Bronchial epithelial cell (primary cell): ENCODE measurements at places on chromosomes 1 and 21. TPM values are rescaled to one million over a fixed set of nuclear protein-coding genes. Genes with fewer than 3 reads are reported as not detected.
A peak's percentile ranks its signal among the peaks of the same experiment; 100 is the strongest.

DNA sequence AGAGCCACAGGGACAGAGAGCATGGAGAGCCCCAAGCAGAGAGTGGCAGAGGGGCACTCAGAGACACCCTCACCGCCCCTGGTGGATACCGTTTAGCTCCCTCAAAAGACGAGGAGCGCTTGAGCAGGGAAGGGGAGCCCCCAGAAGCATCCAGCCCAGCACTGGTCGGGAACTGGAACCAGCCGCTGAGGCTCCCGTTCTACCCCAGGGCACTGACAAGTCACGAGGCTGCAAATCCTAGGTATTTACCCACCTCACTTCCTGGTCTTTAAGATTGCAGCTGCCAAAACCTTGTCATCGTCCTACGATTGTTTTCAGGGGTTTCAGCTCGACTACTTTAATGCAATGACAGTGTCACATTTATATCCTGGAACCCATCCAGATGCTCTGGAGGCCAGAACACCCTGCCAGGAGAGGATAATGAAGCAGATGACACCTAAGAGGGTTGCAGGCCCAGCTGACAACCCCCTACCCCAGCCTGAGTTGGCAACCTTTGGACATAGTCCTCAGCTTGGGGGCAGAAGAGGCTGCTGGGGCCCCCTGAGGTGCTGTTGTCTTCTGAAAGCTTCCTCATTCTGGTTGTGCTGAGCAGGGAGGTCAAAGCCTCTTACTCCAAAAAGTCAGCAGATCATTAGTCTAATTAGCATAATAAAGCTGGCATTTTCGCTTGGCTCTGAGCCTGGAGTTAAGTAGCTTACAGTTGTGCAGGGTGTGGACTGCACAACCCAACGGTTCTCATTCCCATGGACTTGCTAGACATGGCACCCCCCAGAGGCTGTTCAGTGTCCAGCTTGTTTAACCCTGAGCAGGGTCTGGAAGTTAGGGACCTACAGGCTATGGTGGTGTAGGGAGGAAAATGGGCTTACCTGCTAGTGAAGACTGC, 20.6 kb upstream of the BACE2 start:
- DNase-seq: no peak

DNA sequence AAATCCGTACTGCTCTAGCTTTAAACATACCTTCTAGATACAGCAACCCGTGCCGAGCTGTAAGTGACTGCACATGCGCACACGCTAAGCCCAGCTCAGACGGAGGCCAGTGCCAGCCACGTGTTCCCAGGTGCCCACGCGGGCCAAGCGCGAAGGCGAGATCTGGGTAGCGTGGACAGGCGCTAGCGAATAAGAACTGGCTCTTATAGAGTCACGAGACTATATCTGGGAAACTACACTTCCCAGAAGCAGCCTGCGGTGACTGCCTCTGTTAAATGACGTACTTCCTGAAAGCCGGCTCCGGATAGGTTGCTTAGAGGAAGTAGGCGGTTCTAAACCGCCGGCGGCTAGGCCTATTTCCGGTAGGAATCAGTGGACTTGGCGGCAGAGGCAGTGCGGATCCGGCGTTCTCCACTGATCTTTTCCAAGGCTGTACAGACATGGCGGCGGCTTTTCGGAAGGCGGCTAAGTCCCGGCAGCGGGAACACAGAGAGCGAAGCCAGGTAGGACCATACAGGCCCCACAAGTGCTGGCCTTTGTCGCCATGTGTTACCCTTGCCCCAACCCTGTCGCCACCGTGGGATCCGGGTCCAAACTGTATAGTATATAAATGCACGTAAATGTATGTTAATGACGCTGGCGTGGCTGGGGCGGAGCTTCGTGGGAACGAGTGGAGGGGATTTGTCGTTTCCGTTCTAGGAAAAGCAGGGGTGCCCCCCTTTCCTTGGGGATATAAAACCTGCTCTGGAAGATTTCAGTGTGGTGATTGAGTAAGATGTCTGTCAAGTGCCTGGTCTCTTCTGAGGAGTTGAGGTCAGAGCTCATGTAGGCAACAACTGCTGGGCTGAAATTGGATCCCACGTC, at the start of gene UTP11:
TSS of gene UTP11 (plus strand) at position 372 of the 864 bp plus-strand sequence. CDS start at position 441, 69 bp downstream.
- DNase-seq: peak; percentile 98

The HP1BP3 gene
- 102 and 131 TPM in 2 replicates for total RNA-seq

- no peak for DNase-seq
Measured at GRCh38 chr1:233885196-233885920, 19.1 kb upstream of the SLC35F3 start.

GRCh38 chr1:103106426-103107341, 1.6 kb downstream of the COL11A1 start:
- peak; percentile 54 for DNase-seq

The ANKRD45 gene
- total RNA-seq: under 0.01 TPM in 2 replicates

DNA sequence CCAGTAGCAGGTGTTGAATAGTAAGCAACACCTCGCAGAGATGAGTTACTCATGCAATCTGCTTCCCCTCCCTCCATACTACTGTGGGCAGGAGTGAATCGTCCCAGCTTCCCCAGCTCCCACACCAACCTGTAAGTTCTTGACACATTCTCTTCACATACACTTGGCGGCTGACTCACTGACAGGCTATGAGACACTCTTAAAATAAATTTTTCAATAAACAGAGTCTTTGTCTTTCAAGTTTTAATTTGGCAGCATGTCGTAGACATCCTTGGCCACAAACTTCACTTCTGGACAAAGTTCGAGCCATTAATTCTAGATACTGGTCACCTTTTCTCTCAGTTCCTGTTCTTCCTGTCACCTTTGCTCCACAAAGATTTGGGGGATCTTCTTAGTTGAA, 290.7 kb downstream of the TM2D1 start:
- peak; percentile 88 for DNase-seq

DNA sequence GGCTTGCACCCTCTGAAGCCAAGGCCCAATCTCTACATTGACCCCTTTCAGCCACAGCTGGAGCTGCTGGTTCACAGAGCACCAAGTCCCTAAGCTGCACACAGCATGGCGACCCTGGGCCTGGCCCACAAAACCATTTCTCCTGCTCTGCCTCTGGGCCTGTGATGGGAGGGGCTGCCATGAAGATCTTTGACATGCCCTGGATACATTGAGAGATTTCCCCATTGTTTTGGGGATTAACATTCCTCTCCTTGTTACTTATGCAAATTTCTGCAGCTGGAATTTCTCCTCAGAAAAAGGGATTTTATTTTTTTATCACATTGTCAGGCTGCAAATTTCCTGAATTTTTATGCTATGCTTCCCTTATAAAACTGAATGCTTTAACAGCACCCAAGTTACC, 235.8 kb downstream of the COL11A1 start:
- DNase-seq: no peak

DNA sequence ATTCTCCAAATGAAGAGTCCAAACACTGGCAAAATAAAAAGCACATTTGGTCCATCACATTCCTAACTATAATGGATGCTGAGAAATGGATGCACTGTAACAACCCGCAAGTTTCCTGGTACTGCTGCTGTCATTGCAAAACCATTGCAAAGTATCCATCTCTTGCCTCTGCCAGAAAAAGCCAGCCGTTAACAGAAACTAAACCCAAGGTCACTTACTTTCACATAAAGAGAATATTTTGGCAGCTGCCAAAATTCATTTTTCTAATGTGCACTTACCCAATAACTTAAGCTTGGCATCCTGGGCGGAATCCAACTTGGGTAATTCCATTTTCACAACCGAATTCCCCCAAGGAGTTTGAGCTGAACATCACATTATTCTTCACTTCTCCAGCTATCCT, 77.0 kb upstream of the LRRC8D start:
- no peak for DNase-seq

The NOS1AP gene
- total RNA-seq: 0.26 and 1.3 TPM in 2 replicates

DNA sequence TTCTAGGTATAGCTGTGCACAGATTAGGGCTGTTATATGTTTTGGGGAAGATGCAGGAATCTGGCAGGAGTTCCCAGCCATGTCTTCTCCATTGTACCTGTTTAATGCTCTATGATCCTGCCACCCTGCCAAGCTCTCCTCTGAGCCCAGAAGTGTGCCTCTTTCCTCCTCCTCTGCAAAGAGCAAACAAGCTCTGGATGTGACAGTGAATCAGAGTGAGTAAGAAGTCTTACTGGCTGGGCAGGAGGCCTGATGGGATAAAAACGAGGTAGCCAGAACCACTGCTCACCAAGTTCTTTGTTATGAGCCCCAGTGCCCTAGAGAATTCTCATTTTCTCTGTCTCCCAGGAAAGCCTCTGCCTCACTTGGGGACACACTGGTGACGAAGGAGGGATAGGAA, 69.0 kb downstream of the BRINP2 start:
- peak; percentile 49 for DNase-seq

The GPR3 gene
- total RNA-seq: not detected in 2 replicates

The CCDC190 gene
- total RNA-seq: not detected in 2 replicates

GRCh38 chr1:110205156-110205555, 5.0 kb upstream of the KCNC4 start:
- no peak for DNase-seq

- DNase-seq: no peak
Measured at GRCh38 chr1:160244209-160244608, 18.1 kb downstream of the DCAF8 start.

- DNase-seq: peak; percentile 94
Measured at GRCh38 chr1:94876362-94876761, 50.5 kb downstream of the CNN3 start.

- no peak for DNase-seq
Measured at GRCh38 chr1:159800177-159800930, 1.8 kb upstream of the FCRL6 start.

GRCh38 chr1:26771285-26771642, 16.5 kb upstream of the PIGV start:
- peak; percentile 79 for DNase-seq

The FUCA1 gene
- total RNA-seq: 21.1 and 24.7 TPM in 2 replicates

The KRTAP12-2 gene
- not detected in 2 replicates for total RNA-seq

The ELF3 gene
- total RNA-seq: 66.1 and 105 TPM in 2 replicates

The RHCE gene
- total RNA-seq: 2.0 and 3.7 TPM in 2 replicates

DNA sequence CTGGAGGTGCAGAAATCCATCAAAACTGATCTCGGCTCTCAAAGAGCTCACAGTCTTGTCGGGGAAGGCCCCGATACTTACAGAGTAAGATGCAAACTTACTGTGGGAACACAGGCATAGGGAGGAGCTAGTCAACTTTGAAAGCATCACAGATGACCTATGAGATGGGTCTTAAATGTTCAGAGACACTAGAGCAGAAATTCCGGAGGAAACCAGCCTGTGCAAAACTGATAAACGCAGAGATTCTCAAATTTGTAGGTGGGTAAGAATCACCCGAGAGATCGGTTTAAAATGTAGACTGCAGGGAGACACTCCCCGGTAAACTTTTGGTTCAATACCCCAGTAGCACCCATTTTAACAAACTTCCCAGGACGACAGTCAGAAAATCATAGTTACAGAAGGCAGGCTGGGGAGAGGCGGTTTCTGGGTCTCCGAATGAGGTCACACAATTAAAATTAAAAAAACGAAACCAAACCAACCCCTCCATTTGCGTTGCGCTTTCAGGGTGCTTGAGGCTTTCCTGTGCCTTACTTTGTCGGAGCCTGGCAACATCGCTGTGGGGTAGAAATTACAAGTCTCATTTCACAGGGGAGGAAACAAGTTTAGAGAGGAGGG, 755 bp upstream of the THRAP3 start:
- DNase-seq: peak; percentile 45

DNA sequence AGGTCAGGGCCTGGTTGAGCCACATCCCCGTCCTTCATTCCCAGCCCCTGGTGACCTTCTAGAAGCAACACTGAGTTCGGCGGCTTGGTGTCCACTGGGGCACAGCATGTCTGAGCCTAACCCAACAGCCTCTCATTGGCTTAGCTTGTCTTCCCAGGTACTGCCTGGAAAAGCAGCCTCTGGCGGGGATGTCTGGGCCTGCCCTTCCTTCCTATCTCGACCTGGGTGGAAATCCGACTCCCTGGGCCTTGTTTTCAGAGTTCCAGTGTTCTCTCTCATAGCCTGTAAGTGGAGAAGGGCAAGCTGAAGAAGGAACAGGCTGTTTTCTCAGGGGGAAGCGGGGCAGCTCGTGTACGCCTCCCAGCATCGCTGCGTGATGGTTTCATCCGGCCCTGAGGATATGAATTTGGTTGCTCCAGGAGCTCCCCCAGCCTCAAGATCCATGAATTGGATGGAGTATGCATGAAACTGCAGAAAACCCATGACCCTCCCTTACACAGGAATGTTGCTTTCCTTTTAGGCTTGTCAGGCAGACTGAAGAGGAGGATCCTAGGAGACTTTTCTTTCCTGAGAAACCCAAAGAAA, 116.5 kb upstream of the IRF2BP2 start:
- peak; percentile 92 for DNase-seq

DNA sequence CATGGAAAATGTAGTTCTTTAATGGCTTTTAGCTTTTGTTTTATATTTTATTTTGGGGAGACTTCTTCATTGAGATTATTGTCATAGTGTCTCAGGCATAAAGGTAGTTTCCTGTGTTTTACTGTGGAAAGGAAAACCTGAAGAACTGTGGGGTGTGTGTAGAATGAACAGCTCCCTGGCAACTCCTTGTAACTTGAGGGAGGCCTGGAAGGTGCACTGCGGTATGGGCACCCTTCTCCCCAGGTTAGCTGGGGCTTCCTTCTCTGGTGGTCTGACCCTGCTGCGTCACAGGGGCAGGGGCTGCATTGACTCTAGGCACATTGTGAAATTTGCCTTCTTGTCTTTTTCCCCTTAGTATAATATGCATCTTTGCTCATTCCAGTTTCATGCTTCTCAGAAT, 1.7 kb downstream of the ATP1B1 start:
- DNase-seq: no peak

- DNase-seq: no peak
Measured at GRCh38 chr1:71766748-71767147, 515.6 kb downstream of the NEGR1 start.

DNA sequence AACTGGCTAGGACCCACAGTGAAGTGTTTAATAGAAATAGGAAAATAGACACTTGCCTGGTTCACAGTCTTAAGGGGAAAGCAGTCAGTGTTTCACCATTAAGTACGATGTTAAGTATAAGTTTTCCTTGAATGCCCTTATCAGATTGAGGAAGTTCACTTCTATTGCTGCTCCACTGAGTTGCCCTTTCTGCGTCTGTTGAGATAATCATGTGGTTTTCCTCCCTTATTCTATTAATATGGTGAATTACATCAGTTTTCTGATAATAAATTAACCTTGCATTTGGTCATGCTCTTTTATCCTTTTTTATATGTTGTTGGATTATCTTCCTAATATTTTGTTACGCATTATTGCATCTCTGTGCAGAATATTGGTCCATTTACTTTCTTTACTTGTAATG, 21.4 kb downstream of the UTS2 start:
- DNase-seq: no peak

- no peak for DNase-seq
Measured at GRCh38 chr1:6672558-6672957, 29.1 kb downstream of the DNAJC11 start.
